ENCODE measurements at places on chromosomes 12 and 14.

DNA sequence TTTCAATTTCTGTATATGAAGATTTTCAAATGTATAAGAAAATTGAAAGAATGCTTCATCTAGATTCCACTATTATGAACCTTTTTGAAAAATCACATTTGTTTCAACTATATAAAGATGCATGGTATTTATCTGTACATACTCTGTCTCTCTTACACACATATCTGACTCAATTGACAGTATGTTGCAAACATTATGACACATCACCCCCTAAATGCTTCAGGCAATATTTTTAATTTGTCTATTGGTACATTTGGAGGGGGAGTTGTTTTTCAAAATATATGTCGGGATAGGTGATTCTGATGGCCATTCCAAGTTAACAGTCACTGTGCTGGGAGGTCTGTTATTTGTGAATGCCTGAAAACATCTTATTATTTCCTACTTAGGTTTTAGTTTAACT lies 14.4 kb downstream of the PCNX1 start:
- DNase-seq, result no peak

GRCh38 chr12:27899151-27899661 lies 73.3 kb downstream of the PTHLH start:
- no peak for DNase-seq

DNA sequence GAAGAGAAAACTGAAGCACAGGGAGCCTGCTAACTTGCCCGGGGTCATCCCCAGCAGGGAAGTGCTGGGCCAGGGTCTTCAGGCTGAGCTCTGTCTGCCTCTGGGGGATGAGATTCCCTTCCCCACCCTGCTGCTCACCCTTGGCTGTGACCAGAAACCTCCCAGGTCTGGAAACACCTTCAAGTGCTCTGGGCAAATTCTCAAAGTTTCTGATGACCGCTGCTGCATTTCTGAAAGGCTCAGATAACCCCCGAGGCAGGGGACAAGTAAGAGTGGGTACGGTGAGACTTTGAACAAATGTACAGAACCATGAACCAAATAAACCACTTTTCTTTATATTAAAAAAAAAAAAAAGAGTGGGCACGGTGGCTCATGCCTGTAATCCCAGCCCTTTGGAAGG lies 41.3 kb downstream of the LTBP2 start:
- DNase-seq, result no peak

DNA sequence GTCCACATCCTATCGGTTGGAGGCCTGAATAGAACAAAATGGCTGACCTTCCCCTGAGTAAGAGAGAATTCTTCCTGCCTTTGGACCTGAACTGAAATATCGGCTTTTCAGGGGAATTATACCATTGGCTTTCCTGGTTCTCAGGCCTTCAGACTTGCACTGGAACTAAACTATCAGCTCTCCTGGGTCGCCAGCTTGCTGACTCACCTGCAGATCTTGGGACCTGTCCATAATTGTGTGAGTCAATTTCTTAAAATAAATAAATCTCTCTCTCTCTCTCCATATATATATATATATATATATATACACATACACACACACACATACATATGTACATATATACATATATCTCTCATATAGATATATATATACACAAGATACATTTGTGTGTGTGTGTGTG lies 41.6 kb downstream of the KCNK10 start:
- no peak for DNase-seq

GRCh38 chr12:124681779-124682391 lies 114.5 kb upstream of the NCOR2 start:
- no peak for DNase-seq

- DNase-seq, result no peak
Observed at GRCh38 chr12:57781244-57781643, 1.3 kb upstream of the TSFM start.

DNA sequence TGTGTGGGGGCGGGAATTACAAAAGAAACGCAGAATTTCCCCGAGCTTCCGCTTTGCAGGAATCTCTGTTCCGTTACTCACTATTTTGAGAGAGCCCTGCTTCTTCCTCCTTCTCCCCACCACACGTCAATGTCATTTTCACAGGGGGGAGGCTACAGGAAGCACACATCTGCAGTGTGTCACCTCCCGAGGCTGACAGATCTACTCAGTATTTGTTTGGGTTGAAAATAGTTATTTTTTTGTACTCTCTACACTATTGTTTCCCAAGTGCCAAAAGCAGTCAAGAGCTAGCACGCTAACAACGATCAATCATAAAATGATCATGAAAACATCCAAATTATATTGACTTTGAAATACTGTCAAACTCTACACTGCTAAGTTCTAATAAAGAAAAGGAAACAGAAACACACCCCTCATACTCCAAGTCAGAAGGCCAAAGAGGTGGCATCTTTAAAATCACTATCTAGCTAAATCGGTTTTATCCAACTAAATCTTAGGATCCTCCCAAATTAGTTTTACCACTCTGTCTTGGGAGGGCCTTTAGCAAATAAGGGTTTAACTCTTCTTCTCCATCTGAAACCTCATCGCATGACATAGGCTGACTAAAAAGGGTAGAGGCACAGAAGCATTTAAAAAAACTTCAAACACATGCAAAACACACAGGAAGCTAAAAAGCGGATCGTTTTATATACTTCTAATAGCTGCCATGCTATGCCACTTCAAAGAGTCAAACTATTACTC lies 51.8 kb downstream of the FOXN3 start:
- DNase-seq, result peak; percentile 48

- no peak for DNase-seq
Observed at GRCh38 chr12:48080821-48081220, 25.1 kb downstream of the SENP1 start.

DNA sequence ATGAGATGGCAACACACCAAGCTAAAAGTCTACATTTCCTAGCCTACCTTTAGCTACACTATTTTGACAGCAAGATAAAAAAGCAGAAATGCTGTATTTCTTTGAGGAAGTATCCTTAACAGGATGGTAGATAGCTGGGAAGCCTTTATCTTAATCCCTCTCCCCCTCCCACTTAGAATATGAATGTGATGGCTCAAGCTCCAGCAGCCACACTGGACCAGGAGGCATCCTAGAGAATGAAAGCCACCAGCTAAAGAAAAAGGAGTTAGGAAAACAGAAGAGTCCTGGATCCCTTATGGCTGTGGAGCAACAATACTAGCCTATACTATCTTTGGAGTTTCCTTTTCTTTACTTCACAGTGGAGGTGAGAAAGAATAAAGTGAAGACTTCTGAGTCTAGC lies 15.1 kb downstream of the NAP1L1 start:
- no peak for DNase-seq

DNA sequence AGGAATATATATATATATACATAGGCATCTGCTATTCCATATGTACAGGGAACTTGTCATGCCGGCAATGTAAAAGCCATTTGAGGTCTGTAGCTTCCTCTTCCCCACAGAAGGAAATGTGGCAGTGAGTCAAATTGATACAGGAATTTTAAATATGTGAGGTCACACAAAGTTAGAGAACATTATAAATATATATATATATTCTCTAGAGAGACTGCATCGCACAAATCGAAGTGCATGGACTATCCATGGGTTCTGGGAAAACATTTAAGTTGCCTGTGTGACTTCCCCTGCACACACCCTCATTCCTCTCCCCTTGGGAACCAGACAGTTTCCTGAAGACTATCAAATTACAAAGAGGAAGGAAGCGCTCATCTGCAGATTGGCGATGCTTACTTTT lies 100.9 kb upstream of the CCDC91 start:
- no peak for DNase-seq

DNA sequence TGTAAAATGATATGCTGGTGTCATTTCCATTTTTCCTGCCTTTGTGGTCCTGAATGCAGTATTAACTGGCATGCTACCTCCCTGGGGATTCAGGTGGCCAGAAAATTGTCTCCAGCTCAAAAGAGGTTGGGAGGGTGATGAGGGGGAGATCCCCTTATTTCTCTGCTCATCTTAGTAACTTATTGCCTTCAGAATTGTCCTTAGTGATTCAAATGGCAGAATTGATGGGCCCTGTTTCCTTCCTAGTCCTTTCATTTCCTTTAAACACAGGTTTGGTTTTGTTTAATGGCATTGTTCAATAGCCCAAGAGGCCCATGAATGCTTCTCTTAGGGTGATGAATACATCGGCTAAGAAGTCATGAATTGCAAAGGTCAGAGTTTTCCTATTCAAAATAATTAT lies 207.0 kb downstream of the SLC41A2 start:
- no peak for DNase-seq

DNA sequence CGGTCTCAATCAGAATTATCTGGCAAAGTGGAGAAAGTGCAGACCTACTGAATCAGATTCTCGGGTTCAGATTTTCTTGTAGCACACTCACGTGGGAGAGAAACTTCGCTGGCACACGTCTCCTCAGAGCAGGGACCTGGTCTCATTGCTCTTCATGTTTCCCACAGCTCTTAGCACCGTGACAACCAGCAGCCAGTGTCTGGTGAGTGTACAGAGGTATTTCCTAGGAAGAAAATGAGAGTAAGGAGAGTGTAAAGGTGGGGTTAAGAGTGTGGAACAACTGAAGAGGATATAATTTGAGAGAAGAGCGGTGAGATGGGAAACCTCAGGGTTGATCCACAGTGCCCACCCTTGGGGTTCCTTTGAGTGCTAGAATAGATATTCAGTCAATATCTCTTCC lies 89.2 kb downstream of the ARF6 start:
- DNase-seq, result no peak

DNA sequence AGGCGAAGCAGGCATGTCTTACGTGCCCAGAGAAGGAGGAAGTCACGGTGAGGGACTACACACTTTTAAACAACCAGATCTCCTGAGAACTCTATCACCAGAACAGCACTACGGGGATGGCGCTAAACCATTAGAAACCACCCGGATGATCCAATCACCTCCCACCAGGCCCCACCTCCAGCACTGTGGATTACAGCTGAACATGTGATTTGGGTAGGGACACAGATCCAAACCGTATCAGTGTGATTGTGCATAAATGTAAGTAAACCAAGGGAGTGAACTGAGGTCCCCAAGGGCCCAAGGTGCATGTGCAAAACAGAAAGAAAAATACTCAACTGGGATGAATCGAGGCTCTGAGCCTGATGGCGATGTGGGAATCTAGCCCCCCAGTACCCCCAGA lies 134.2 kb downstream of the DICER1 start:
- no peak for DNase-seq

GRCh38 chr12:96719660-96720362 lies 187.2 kb upstream of the NEDD1 start:
- DNase-seq, result no peak

- DNase-seq, result no peak
Observed at GRCh38 chr14:95137804-95138167, 19.5 kb downstream of the DICER1 start.

- no peak for DNase-seq
Observed at GRCh38 chr12:74981541-74981940, 228.1 kb downstream of the KCNC2 start.

- no peak for DNase-seq
Observed at GRCh38 chr12:88063375-88063774, 34.2 kb upstream of the C12orf50 start.
